ENCODE measurements at places on chromosomes 5 and 9. TPM values are rescaled to one million over a fixed set of nuclear protein-coding genes. Genes with fewer than 3 reads are reported as not detected.

IFNK gene
- not detected for total RNA-seq

DNA sequence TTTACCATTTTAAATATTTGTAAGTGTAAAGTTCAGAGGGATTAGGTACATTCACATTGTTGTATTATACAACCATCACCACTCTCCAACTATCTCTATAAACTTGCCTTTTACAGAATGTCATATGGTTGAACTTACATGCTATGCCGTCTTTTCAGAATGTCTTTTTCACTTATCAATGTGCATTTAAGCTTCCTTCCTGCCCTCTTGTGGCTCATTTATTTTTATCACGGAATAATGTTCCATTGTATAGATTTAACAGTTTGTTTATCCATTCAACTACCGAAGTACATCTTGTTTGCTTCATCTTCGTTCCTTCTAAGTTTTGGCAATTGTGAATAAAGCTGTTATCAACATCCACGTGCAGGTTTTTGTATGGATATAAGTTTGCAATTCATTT lies 133.3 kb upstream of the C6 start:
- DNase-seq = no peak

- DNase-seq = no peak
Measured at GRCh38 chr9:4929917-4930316, 55.2 kb upstream of the JAK2 start.

GRCh38 chr5:142813220-142813619 lies 43.0 kb downstream of the ARHGAP26 start:
- DNase-seq = no peak

GRCh38 chr9:68980341-68980914 lies 33.5 kb downstream of the PRKACG start:
- DNase-seq = no peak
